ENCODE measurements at places on chromosomes 11 and 22.

DNA sequence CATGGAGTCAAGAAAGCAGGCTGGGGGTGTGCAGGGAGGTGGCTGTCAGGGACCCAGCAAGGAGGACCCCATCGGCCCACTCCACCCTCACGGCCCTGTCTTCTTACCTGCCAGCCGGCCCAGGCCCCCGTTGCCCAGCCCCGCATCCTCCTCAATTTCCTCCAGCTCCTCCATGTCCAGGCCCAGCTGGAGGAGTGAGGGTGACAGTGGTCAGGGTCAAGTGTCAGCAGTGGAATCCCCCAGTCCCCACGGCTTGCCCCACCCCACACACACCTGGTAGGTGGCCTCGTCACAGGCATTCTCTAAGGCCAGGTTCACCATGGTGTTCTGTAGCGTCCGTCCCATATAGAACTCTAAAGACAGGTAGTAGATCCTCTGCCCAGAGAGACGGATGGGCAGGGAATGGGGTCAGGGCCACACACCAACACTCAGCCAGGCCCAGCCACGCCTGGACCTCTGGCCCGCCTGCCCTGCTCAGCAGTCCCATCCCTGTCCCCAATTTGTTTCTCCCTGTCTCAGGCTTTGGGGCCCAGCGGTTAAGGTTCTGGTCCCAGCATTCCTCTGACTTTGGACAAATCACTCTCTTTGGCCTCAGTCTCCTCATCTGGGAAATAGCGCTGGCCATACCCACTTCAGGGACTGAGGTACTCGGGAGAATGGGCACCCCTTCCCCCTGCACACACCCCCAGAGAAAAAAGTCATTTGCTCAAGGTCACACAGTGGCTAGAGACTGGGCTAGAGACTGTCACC is 1.3 kb downstream of the PYGM start:
- no peak for DNase-seq

- no peak for DNase-seq
Observed at GRCh38 chr11:124611064-124611463, at the start of gene PANX3. Gene PANX3, plus strand, starts transcription at chr11:124611428. Its CDS starts 129 bp downstream, at chr11:124611557.

GRCh38 chr11:121590772-121591404 is 138.1 kb upstream of the SORL1-AS1 start:
- DNase-seq, result no peak

DNA sequence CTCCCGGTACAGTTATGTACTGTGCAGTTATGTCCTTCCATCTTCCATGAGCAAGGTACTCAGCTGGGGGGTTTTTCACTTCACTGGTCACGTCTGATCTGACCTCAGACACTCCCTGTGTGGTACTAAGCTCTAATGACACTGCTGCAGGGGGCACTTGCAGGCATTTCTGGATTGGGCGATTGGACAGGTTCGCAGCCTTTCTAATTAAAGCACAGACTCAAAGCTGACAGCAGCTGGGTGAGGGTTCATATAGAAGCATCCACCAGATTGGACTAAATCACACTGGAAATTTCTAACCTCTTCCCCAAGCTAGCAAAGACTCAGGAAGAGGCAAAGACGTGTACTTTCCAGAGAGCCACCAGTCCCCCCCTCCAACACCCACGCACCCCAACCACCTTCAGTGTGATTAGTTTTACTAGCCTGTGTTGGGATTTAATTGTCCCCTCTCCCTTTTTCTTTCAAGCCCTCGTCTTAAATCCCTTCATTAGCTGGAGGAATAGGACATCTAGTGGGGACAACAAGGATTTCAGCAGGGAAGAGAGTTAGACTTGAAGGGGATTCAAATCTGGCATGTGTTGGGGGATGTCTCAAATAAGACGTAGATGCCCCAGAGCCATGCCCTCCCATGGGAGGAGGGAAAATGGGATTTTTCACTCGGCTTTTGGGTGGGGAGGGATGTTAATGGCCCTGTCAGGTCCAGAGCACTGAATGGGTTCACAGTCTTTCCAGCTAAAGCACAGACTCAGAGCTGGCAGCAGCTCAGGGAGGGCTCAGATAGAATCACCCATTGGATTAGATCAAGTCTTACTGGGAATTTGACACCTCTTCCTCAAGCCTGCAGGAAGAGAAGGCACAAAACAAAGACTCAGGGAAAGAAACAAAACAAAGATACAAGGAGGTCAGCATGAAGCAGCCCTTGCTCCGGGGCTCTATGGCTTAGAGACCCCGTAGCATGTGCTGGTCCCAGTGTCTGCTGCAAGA is 10.9 kb downstream of the INS start:
- DNase-seq, result peak; percentile 51

- no peak for DNase-seq
Observed at GRCh38 chr22:40484906-40485669, 114.7 kb downstream of the SGSM3 start.

DNA sequence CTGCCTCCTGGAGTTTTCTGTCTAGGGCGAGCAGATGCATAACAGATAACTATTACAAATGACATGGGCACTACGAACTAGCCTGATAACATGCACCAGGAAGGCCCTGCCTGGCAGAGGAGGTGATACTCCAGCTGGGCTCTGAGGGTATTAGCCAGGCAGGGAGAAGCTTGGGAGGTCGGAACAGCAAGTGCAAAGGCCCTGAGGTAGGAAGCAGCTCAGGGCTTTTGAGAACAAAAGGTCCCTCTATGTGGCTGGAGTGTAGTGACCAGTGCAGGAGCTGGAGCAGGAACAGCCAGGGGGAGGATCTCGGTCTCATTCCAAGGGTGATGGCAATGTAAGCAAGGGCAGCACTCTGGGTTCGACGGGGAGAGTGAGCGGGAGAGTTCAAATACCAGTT is 61.6 kb upstream of the TCF20 start:
- DNase-seq, result no peak

DNA sequence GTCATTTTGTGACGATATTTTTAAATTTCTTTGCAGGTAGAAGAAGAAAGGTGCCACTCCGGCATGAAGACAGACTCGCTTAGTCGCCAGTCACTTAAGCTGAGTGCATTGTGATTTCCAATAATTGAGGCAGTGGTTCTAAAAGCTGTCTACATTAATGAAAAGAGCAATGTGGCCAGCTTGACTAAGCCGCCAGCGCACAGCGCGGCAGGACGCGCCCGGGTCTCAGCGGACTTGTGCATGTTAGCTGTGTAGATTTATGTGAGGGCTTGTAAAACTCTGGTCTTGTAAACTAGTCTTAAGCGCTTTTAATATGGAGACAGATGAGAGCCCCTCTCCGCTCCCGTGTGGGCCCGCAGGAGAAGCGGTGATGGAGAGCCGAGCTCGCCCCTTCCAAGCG is 5.6 kb downstream of the DGCR8 start:
- DNase-seq, result no peak

DNA sequence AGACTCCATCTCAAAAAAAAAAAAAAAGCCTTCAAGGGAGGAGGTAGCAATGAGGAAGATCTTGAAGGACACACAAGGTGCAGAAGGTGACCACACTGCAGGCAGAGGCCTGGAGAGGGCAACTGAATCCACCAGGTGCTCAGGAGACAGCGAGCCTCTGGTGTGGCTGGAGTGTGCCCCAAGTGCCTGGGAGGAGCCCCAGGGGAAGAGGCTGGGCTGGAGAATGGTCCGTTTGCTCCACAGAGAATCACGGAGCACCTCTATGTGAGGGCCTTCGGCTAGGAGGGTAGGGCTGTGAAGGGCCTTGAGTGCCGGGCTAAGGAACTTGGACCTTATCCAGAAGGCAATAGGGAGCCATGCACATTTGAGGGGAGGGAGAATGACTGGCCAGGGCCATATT is 50.3 kb downstream of the ARRB1 start:
- DNase-seq, result no peak

DNA sequence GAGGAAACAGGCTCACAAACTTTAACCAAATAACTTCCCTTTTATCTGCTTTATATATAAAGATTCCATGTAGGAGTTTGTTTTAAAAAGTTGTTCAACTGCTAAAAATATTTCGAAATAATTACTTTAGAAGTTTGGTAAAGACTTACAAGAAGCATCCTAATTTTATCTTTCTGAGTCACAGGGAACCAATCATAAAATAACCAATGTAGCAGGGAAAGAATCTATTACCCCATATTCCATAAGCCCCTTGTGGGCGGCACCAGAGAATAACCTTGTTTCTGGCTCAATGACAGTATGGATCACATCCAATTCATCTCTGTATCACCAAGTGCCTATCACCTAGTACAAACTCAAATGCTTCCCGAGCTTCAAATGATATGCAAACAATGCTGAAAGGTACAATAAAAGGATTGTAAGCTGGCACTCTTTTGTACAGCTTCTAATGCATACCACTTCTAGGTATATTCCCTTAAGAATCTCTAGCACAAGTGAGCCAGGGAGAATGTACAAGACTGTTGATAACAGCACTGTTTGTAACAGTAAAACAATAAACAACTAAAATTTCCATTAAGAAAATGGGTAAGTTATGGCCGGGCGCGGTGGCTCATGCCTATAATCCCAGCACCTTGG is 158.4 kb downstream of the ATG16L2 start:
- DNase-seq, result no peak

DNA sequence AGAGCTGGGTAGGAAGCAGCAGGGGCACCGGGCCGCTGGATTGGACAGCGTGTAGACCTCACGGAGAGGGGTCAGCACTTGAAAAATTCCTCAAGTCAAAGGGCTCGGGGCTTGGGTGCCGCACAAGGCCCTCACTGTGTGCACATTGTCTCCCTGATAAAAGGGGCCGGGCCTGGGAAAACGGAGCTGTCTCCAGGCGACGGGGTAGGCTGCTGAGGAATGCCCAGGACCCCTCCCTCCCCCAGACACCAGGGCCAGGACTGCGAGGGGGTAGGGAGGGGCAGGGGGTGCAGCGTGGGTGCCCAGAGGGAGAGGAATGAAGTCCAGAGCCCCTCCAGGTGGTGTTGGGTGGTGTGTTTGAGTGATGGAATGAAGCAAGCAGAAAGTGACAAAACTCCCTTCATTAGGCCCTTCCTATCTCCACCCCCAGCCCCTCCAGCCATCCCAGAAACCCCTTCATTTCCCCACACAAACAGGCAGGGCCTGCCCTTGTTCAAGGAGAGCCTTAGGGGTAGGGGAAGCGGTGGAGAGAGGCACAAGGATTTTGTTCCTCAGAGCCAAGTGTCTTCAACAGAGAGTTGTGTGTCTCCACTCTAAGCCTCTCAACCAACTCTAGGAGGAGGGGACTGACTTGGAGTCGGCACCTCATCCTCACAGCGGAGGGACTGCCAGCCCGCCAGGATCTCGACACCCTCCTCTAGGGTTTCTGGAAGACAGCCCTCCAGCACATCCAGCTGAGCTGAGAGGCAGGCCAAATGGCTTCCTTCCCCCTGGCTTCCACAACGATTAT is 63.9 kb downstream of the SYN3 start:
- DNase-seq, result no peak

DNA sequence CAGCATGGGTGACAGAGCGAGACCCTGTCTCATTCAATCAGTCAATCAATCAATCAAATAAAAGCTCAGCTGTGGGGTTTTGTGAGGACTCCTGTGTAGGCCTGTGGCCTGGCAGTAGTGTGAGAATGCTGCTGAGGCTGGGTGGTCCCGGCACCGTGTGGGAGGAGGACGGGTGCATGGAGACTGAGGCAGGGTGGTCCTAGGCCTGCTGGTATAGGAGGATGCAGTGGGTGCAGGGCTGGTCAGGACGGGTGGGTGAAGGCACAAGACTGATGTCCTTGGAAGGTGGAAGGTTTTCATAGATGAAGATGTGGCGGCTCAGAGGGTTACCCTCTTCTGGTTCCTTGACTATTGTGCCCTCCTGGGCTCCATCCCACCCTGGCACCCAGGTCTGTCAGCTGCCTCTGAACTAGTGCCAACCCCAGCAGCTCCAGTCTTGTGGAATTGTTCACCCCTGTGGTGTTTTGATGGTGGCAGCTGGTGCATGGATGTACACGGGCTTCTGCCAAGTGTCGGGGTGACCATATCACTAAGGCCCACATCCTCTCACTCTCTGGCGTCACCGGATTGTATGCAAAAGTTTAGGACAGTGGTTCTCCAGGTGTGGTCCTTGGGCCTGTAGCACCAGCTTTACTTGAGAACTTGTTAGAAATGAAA is 23.7 kb downstream of the TANGO2 start:
- no peak for DNase-seq

- DNase-seq, result no peak
Observed at GRCh38 chr11:9895006-9895405, 231.1 kb downstream of the SWAP70 start.

GRCh38 chr22:45689211-45689610 is 17.6 kb downstream of the ATXN10 start:
- DNase-seq, result no peak

DNA sequence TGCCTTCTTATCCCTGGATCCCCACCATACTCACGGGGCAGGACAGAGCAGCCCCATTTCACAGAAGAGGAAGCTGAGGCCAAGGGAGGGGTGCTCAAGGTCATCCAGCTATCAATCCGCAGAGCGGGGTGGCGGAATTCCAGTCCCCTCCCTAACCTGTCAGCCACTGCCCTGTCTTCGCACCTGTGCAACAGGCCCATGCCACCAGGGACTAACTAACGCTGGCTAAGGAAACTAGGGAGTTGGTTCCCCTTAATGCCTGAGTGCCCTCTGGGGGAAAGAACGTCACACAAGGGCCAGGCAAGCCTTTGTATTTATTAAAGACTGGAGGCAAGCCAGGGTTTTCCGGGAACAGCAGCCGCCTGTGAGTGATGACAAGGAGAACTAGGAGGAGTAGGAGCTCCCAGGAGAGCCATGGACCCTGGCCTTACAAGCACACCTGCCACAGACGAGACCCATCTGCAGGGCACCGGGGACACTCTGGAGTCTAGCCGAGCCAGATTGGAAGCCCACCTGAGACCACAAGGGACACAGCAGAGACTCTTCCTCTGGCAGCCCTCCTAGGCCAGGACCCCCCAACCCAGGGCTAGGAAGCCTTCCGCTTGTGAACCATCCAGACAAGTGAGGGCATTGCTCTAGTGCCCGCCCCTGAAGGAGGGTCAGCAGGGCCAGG is 64.4 kb downstream of the MYH9 start:
- peak; percentile 81 for DNase-seq

- no peak for DNase-seq
Observed at GRCh38 chr11:47399860-47400767, 8.3 kb upstream of the SLC39A13 start.

- no peak for DNase-seq
Observed at GRCh38 chr22:20282901-20283673, 15.0 kb upstream of the RTN4R start.

- DNase-seq, result no peak
Observed at GRCh38 chr11:11513422-11513821, 108.4 kb downstream of the GALNT18 start.

GRCh38 chr22:49462795-49463194 is 364.9 kb downstream of the BRD1 start:
- no peak for DNase-seq

DNA sequence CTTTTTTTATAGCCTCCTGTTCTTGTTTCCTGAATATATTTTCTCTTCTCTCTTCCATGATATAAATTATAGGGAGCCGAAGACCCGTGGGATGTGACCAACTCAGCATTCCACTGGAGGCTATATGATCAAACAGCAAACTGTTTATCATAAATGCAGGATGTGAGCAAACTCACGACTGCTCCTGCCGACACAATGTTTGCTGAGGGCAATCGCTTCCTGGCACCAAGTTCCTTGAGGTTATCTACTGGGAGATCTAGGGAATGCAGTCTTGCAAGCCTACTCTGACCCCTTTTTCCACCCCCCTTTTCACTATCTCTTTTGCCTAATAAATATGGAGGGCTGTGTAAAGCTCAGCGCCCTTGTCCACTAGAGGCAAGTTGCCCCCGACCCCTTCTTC is 13.5 kb upstream of the PLAAT4 start:
- no peak for DNase-seq

GRCh38 chr11:117074119-117074518 is 24.1 kb downstream of the SIK3 start:
- DNase-seq, result no peak

- no peak for DNase-seq
Observed at GRCh38 chr11:118338637-118339061, 3.9 kb downstream of the CD3D start.

- no peak for DNase-seq
Observed at GRCh38 chr11:20760811-20761210, 91.4 kb downstream of the NELL1 start.
